H54 (cell line): ENCODE measurements at places on chromosomes 4 and X.

- no peak for DNase-seq
Measured at GRCh38 chrX:72666451-72666850, 47.7 kb downstream of the PHKA1 start.

DNA sequence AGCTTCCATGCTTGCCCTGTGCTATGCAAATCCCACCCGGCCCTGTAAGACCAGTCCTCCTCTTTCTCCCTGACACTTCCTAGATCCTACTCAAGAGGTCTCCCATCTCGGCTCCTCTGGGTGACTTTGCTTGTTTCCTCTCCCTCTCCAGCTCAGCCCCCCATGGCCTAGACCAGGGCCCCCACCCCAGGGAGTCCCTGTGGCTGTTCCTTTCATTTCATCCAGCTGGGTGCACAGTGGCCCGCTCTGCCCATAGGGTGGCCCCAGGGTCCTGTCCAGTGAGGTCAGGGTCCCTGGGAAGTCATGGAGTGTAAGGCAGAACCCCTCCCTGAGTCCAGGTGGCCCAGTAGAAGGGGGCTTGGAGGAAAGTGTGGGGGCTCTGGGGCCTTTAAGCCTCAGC, 52.3 kb upstream of the NKX1-1 start:
- no peak for DNase-seq

DNA sequence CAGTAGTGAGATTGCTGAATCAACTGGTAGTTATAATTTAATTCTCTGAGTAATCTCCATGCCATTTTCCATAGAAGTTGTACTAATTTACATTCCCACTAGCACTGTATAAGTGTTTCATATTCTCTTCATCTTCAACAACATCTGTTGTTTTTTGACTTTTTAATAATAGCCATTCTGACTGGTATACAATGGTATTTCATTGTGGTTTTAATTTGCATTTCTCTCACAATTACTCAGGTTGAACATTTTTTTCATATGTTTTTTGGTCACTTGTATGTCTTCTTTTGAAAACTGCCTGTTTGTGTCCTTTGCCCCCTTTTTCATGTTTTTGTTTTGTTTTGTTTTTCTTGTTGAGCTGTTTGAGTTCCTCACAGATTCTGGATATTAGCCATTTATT, 880.2 kb downstream of the RAPGEF2 start:
- no peak for DNase-seq

- no peak for DNase-seq
Measured at GRCh38 chr4:55884851-55885219, 31.4 kb downstream of the EXOC1 start.

- DNase-seq, result no peak
Measured at GRCh38 chr4:169271692-169272007, 894 bp upstream of the SH3RF1 start.

- DNase-seq, result no peak
Measured at GRCh38 chrX:53266914-53267313, 14.5 kb downstream of the IQSEC2 start.

GRCh38 chr4:108352664-108353308, 184.1 kb upstream of the LEF1 start:
- no peak for DNase-seq

DNA sequence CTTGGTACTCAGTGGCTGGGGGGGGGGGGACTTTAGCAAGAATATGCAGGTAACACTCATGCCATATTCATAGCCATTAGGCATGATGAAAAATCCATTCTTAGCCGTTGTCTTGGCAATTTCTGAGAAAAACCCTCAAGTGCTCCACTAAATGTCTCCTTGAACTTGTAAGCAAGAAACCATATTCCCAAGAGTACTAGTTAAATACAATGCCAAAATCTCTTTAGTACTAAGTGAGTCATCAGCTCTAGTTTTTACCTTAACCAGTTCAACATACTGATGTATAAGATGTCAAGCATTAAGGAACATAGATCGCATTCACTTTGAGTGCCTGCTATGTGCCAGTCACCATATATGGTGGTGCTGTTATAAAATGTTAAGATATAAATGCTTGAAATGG, 27.5 kb downstream of the UBE2D3 start:
- DNase-seq, result no peak

GRCh38 chr4:168847771-168848502, 162.1 kb downstream of the CBR4 start:
- no peak for DNase-seq
